ENCODE measurements at places on chromosomes 2 and 18. TPM values are rescaled to one million over a fixed set of nuclear protein-coding genes. Genes with fewer than 3 reads are reported as not detected.

GRCh38 chr18:62287781-62288664 is 37.1 kb upstream of the TNFRSF11A start:
- no peaks in the 10 kb centered on the region for H3K27me3 ChIP-seq
- no peak for DNase-seq
- H3K4me3 ChIP-seq: no peak overlapping the region
- no peaks in the 10 kb centered on the region for H3K4me1 ChIP-seq
- no peak overlapping the region for H3K27ac ChIP-seq

GRCh38 chr2:50018921-50019320 is 864.6 kb upstream of the FSHR start:
- no peaks in the 10 kb centered on the region for H3K36me3 ChIP-seq
- H3K27me3 ChIP-seq: no peaks in the 10 kb centered on the region
- H3K27ac ChIP-seq: no peak overlapping the region
- H3K4me1 ChIP-seq: no peaks in the 10 kb centered on the region

- no peak overlapping the region for H3K4me3 ChIP-seq
- H3K27ac ChIP-seq: no peak overlapping the region
- no peaks in the 10 kb centered on the region for H3K27me3 ChIP-seq
- no peaks in the 10 kb centered on the region for H3K36me3 ChIP-seq
Observed at GRCh38 chr2:241195506-241196130, 7.1 kb downstream of the ANO7 start.

DNA sequence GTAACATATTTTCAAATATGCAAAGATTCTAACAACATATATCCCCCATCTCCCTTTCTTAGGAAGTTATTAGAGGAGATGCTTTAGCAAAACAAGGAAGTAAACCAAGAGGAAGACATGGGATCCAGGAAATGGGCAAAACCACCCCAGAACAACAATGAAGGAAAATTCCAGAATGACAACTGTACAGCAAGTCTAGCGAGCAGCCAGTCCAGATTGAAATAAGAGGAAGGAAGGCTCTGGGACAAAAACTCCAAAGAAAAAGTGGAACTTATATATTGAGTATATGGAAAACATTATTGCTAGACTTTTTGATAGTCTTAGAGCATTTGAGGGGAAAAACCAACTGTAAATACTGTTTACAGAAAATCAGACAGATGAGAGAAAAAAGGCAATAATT is 2.9 kb upstream of the ARPC2 start:
- H3K27ac ChIP-seq: no peak overlapping the region
- no peaks in the 10 kb centered on the region for H3K4me1 ChIP-seq
- H3K27me3 ChIP-seq: no peaks in the 10 kb centered on the region
- no peaks in the 10 kb centered on the region for H3K36me3 ChIP-seq
- H3K4me3 ChIP-seq: no peak overlapping the region
- DNase-seq: no peak

DNA sequence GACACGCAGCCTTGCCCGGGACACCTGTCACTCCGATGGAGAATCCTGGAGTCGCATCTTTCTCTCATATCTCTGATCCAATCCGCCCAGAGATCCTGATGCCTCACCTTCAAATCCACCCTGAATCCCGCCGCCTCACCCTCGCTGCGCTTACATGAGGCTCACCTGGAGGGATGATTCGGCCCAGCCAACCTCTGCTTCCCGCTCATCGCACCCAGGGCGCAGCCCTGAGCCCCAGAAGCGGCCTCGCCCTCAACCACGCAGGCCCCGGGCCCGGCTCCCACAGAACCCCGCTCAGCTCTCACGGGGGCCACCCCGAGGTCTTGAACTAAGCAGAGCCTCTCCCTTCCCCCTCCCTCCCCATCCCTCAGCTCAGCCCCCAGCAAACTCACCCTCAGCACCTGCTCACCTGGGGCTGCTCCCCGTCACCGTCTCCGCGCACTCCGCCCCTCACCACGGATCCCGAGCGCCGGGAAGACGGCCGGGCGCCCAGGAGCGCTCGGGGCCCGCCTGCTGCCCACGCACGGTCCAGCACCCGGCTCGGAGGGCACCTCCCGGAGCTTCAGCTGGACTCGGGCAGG is 160.0 kb downstream of the NDUFA10 start:
- no peaks in the 10 kb centered on the region for H3K36me3 ChIP-seq
- no peak overlapping the region for H3K4me3 ChIP-seq
- no peak overlapping the region for H3K27ac ChIP-seq
- no peaks in the 10 kb centered on the region for H3K27me3 ChIP-seq
- no peak for DNase-seq

- no peaks in the 10 kb centered on the region for H3K4me1 ChIP-seq
- H3K27ac ChIP-seq: no peak within 1 kb of the TSS
- no peaks in the 10 kb centered on the region for H3K36me3 ChIP-seq
- no peak for DNase-seq
- H3K27me3 ChIP-seq: peaks cover 4% of the 10 kb centered on the region
Observed at GRCh38 chr2:79512442-79513401, at the start of gene CTNNA2. CTNNA2 (plus strand) TSS chr2:79513051.

- H3K36me3 ChIP-seq: no peaks in the 10 kb centered on the region
- no peak overlapping the region for H3K4me3 ChIP-seq
- H3K4me1 ChIP-seq: no peaks in the 10 kb centered on the region
- no peak for DNase-seq
Observed at GRCh38 chr2:177063331-177063730, 149.3 kb upstream of the HNRNPA3 start.

The FAHD2A gene
- total RNA-seq: 19.3 TPM

The SERPINB11 gene
- total RNA-seq: not detected

The GALNT3 gene
- 58.5 TPM for total RNA-seq

The TUBA4B gene
- total RNA-seq: not detected

The ALK gene
- 0.64 TPM for total RNA-seq

The SAP130 gene
- 8.5 TPM for total RNA-seq
